ENCODE measurements at places on chromosomes 5 and 9. TPM values are rescaled to one million over a fixed set of nuclear protein-coding genes. Genes with fewer than 3 reads are reported as not detected.

The KCNV2 gene
- not detected for polyA plus RNA-seq

DNA sequence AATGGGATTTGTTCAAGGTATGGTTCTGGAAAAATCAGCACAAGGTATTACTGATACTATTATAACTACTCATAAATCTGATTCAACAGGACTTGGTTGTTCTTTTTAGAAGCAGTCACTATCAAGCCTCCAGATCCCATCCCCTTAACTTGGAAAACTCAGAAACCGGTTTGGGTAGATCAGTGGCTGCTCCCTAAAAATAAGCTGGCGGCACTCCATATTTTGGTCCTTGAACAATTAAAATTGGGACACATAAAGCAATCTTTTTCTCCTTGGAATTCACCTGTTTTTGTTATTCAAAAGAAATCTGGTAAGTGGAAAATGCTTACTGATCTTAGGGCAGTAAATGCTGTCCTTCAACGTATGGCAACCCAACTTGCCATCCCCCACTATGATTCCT is 104.2 kb downstream of the SYK start:
- DNase-seq = no peak

The DNAJB5 gene
- 1.9 TPM for polyA plus RNA-seq

The SMIM33 gene
- polyA plus RNA-seq = not detected

- DNase-seq = peak; percentile 84
Measured at GRCh38 chr5:40410231-40410861, 269.4 kb upstream of the PTGER4 start.

The C7 gene
- not detected for polyA plus RNA-seq

- DNase-seq = no peak
Measured at GRCh38 chr5:53674121-53674520, 113.7 kb downstream of the NDUFS4 start.

The SPAG8 gene
- polyA plus RNA-seq = 2.9 TPM

- DNase-seq = no peak
Measured at GRCh38 chr9:132192728-132193127, 30.9 kb downstream of the NTNG2 start.

GRCh38 chr9:112104401-112104800 is 70.7 kb downstream of the SUSD1 start:
- DNase-seq = no peak

DNA sequence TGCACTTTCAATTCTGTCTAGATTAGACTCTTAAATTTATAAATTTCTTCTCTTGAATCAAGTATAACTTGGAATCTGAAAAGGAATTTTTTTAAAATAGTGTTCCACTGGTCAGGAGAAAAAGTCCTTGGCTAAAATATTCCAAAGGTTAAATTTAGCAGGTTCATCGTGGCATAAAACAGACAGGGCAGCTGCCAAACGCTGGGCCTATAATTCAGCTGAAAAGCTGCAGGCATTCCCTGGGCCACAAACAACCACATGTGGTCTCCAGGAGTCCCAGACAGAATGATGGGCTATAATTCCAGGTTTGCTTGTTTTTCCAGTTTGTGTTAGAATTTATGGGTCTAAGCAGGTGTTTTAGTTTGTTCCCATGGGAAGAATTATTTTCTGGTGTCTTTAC is 71.1 kb upstream of the RETREG1 start:
- no peak for DNase-seq

The RGS7BP gene
- not detected for polyA plus RNA-seq

GRCh38 chr9:121627427-121627826 is 24.0 kb upstream of the DAB2IP start:
- no peak for DNase-seq
